ENCODE measurements at places on chromosomes 16 and 17. TPM values are rescaled to one million over a fixed set of nuclear protein-coding genes. Genes with fewer than 3 reads are reported as not detected.

- DNase-seq: peak; percentile 4
- peaks cover 9% of the 10 kb centered on the region for H3K4me1 ChIP-seq
- H3K27ac ChIP-seq: no peak overlapping the region
- H3K36me3 ChIP-seq: no peaks in the 10 kb centered on the region
- no peak overlapping the region for H3K4me3 ChIP-seq
Measured at GRCh38 chr16:83245061-83245460, 562.7 kb upstream of the HSBP1 start.

DNA sequence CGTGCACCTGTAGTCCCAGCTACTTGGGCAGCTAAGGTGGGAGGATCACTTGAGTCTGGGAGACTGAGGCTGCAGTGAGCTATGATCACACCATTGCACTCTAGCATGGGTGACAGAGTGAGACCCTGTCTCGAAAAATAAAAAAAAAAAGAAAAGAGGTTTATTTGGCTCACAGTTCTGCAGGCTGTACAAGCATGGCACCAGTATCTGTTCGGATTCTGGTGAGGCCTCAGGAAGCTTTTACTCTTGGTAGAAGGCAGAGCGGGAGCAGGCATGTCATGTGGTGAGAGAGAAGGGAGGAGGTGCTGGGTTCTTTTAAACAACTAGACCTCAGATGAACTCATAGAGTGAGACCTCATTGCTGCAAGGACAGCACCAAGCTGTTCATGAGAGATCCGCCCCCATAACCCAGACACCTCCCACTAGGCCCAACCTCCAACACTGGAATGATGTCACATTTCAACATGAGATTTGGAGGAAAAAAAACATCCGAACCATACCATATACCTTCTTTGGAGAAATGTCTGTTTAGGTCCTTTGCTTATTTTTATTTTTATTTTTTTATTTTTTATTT is 10.3 kb upstream of the RMI2 start:
- no peak overlapping the region for H3K4me3 ChIP-seq
- no peaks in the 10 kb centered on the region for H3K4me1 ChIP-seq
- H3K27me3 ChIP-seq: no peaks in the 10 kb centered on the region

- peak overlapping the region; percentile 84 for H3K27ac ChIP-seq
- no peaks in the 10 kb centered on the region for H3K36me3 ChIP-seq
- peak; percentile 96 for DNase-seq
- H3K4me3 ChIP-seq: 0 out of 2 replicates have a peak overlapping the region, but pooled peaks have one; percentile 7
- H3K4me1 ChIP-seq: no peaks in the 10 kb centered on the region
Measured at GRCh38 chr16:19844945-19845641, 39.6 kb downstream of the GPRC5B start.

DNA sequence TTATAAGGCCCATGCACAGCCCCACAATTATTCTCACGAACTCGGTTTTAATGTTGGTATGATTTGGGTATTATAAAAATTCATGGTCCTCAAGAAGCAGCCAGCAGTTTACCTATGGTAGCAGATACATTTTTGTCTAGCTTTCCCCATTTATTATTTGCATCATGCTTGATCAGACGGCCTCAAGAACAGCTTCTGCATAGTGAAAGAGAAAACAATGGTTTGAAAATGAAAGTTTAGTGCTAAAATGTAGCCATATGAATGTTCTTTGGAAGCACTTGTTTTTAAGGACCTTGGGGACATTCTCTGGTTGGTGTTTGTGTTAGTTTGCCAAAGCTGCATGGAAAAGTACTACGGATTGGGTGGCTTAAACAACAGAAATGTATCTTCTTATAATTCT is 72.4 kb upstream of the CPHXL start:
- H3K27me3 ChIP-seq: no peaks in the 10 kb centered on the region
- H3K27ac ChIP-seq: no peak overlapping the region
- no peak for DNase-seq
- H3K4me1 ChIP-seq: no peaks in the 10 kb centered on the region

GRCh38 chr16:77364770-77365169 is 70.1 kb downstream of the ADAMTS18 start:
- no peak overlapping the region for H3K4me3 ChIP-seq
- no peaks in the 10 kb centered on the region for H3K27me3 ChIP-seq
- no peaks in the 10 kb centered on the region for H3K36me3 ChIP-seq
- H3K4me1 ChIP-seq: no peaks in the 10 kb centered on the region
- no peak overlapping the region for H3K27ac ChIP-seq
- no peak for DNase-seq

- H3K4me1 ChIP-seq: no peaks in the 10 kb centered on the region
- no peak overlapping the region for H3K27ac ChIP-seq
- no peaks in the 10 kb centered on the region for H3K36me3 ChIP-seq
- peaks cover 44% of the 10 kb centered on the region for H3K27me3 ChIP-seq
Measured at GRCh38 chr16:177981-178667, 1.6 kb downstream of the HBA1 start.

- no peak for DNase-seq
- no peaks in the 10 kb centered on the region for H3K4me1 ChIP-seq
- no peak overlapping the region for H3K27ac ChIP-seq
- H3K36me3 ChIP-seq: no peaks in the 10 kb centered on the region
Measured at GRCh38 chr17:10447026-10447931, 22.1 kb downstream of the MYH4 start.

DNA sequence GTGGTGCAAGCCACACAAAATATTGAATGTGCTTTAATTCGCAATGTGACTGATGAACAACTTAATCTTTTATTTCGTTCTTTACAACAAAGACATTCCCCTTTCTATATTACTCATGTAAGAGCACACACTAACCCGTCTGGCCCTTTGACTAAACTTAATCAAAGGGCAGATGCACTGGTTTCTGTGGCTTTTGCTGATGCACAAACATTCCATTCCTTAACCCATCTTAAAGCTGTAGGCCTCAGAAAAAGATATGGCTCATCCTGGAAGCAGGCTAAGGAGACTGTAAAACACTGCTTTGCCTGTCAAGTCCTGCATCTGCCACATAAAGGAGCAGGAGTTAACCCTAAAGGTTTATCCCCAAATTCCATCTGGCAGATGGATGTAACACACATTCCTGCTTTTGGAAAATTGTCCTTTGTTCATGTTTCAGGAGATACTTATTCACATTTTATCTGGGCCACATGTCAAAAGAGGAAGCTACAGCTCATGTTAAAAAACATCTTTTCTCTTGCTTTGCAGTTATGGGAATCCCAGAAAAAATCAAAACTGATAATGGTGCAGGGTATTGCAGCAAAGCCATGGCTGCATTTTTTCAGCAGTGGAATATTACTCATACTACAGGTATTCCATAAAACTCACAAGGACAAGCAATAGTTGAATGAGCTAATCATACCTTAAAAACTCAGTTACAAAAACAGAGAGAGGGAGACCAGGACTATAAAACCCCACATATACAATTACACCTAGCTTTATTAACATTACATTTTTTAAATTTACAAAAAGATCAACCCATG is 137.2 kb downstream of the AHSP start:
- peak; percentile 65 for DNase-seq
- H3K4me3 ChIP-seq: no peak overlapping the region
- peaks cover 12% of the 10 kb centered on the region for H3K4me1 ChIP-seq
- no peaks in the 10 kb centered on the region for H3K36me3 ChIP-seq

- DNase-seq: no peak
- no peak overlapping the region for H3K27ac ChIP-seq
- H3K4me3 ChIP-seq: no peak overlapping the region
Measured at GRCh38 chr17:57915985-57916757, 39.0 kb downstream of the CUEDC1 start.

GRCh38 chr17:40437095-40437732 is 6.0 kb upstream of the IGFBP4 start:
- no peak for DNase-seq
- H3K27ac ChIP-seq: no peak overlapping the region
- H3K4me1 ChIP-seq: peaks cover 10% of the 10 kb centered on the region
- H3K36me3 ChIP-seq: no peaks in the 10 kb centered on the region
- no peaks in the 10 kb centered on the region for H3K27me3 ChIP-seq
- H3K4me3 ChIP-seq: no peak overlapping the region

DNA sequence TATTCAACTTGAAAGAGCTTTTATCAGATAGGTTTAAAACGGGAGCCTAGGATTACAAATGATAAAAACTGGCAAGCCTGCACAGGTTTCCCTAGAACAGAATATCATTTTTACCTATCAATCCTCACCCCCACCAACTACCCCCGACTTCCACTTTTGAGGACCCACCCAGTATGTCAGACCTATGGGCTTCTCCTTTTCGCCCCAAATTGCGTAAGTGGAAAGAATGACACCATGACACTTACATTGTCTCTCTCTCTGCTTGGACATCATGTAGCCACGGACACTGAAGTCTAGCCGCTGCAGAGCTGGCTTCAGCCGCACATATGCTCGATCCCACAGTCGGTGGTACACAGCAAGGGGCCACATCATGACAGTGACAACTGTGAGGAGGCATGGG is 7.4 kb upstream of the PSMC3IP start:
- no peak for DNase-seq
- H3K27ac ChIP-seq: no peak overlapping the region
- H3K4me1 ChIP-seq: no peaks in the 10 kb centered on the region
- no peaks in the 10 kb centered on the region for H3K27me3 ChIP-seq
- peaks cover 56% of the 10 kb centered on the region for H3K36me3 ChIP-seq
- no peak overlapping the region for H3K4me3 ChIP-seq

The TBC1D26 gene
- not detected for total RNA-seq

The ATP1B2 gene
- total RNA-seq: not detected

The LRRC75A gene
- total RNA-seq: 0.13 TPM

The DPEP3 gene
- not detected for total RNA-seq

Data from GM23248 (cell line).